ENCODE measurements at places on chromosomes 3 and 15. TPM values are rescaled to one million over a fixed set of nuclear protein-coding genes. Genes with fewer than 3 reads are reported as not detected.
A peak's percentile ranks its signal among the peaks of the same experiment; 100 is the strongest.

DNA sequence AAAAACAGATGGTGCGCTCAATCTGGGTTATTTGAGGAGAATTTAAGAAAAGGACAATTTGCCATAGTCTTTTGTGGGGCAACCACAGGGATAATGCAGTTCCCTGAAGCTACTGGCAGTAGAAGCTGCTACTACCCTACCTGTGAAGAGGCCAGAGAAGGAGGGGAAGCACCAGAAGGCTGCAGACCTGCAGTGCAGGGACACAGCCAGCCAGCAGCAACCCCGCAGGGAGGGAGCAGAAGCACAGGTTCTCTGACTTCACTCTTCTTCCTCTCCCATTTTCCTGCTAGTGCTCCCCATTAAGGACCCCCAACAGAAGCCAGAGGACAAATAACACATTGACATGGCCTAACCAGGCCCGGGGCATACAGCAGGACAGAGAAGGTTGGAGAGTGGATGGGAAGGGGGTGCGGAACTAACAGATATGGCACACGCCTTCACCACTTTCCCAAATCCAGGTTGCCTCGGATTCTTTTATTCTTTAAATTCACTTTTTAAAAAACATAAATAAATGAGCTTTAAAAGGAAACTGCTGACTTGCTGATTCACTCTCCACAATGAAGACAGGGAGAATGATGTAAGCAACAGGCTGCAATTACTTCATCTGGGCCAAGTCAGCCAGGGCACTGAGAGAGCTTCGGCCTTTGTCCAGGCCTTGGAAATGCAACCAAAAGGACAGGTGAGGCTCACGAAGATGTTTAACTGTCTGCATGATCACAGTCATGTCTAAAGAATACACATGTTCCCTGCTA, 30.1 kb downstream of the POPDC2 start:
- DNase-seq, result no peak

- DNase-seq, result no peak
These were observed 101.8 kb upstream of the TBC1D5 start for GRCh38 chr3:17844236-17844635.

CACNA2D2 gene
- total RNA-seq, result 5.6 TPM

- no peak for DNase-seq
These were observed 148.4 kb upstream of the TLE3 start for GRCh38 chr15:70245932-70246622.

GRCh38 chr3:196016059-196016458, 65.8 kb downstream of the TFRC start:
- DNase-seq, result no peak

GRCh38 chr3:123332124-123332641, 116.7 kb downstream of the ADCY5 start:
- DNase-seq, result no peak

NCK1 gene
- total RNA-seq, result 35.6 TPM

- DNase-seq, result no peak
These were observed 2.9 kb downstream of the NCKIPSD start for GRCh38 chr3:48682786-48683185.

- no peak for DNase-seq
These were observed 254.2 kb downstream of the GAP43 start for GRCh38 chr3:115877615-115877899.

- DNase-seq, result no peak
These were observed 227.5 kb upstream of the EPHA3 start for GRCh38 chr3:88879905-88880304.

- DNase-seq, result no peak
These were observed 105.7 kb upstream of the MCTP2 start for GRCh38 chr15:94125698-94126097.

DNA sequence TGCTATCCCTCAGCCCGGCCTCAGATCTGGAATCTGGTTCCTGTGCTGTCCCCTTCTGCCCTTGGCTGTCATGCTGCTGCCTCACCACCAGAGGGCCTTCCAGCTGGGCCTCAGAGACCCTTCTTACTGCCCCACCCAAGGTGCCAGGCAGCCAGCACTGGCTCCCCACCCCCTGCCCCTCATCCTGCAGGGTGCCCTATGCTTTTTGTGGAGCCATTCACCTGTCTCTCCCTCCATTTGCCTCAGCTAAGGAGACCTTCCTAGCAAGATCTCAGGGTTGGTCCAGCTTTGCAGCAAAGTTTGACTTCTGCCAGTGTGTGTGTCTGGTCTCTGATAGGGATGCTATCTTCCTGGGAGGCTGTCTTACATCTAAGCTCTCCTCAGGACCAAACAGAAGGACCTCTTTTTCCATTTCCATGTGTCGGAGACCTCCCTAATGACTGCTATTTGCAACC, 1.9 kb upstream of the VWA5B2 start:
- DNase-seq, result no peak

DNA sequence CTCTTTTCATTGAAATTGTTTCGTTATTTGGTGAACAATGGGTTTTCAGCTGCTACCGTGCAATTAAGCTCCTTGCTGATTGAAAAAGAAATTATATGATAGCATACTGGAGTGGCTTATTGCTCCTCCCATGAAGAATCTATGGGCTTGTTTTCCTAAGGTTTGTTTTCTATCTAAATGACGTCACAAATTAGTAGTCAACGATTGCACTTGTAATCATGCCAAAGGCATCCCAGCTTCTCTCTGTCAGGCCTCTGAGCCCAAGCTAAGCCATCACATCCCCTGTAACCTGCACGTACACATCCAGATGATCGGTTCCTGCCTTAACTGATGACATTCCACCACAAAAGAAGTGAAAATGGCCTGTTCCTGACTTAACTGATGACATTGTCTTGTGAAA, 388.0 kb upstream of the LMCD1 start:
- no peak for DNase-seq

DNA sequence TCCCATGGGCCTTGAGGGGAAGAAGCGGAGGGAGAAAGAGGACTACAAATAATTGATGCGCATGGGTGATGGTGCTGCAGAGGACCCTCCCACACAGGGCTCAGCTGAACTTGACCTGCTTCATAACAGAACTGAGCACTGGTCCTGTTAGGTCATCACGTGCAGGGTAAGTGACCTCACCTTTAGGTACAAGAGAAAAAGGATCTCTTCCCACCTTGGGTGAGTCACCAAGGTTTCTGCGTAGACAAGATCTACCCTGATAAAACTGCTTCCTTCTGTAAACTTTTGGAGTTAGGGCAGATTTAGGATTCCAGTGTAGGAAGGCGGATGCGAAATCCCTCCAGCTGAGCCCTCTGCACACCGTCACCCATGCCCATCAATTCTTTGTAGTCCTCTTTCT, 67.1 kb downstream of the FEM1B start:
- no peak for DNase-seq

- DNase-seq, result no peak
These were observed 63.9 kb downstream of the CGNL1 start for GRCh38 chr15:57440167-57440566.

DNA sequence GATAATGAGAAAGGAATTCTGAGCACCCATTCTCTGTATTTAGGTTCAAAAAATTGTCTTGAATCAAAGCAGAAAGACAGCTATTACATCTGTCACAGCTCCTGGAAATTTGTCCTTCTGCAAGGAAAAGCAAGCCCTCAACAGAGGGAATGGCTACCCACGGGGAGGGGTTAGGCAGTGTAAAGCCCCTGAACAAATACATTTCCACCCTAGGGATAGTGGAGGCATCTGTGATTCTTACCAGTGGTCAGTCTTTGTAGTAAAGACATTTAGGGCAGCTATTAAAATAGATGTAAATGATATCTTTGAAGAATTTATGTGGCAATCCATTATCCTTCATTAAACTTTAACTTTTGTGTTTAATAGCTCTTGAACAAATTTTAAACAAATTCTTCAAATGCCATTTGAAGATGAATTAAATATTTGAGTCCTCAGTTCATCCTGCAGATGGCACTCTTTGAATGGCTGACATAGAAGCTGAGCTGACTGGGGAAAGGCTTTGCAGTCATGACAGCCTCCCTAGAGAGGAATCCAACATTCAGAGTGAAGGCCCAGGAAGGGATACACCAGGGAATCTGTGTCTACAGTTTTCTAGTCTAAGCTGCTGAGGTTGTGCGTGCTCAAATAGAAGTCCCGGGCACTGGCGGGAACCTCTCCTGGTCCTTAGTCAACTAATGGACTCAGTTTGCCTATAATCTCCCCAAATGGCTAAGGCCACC, 359.7 kb upstream of the ROPN1 start:
- peak; percentile 19 for DNase-seq

DNA sequence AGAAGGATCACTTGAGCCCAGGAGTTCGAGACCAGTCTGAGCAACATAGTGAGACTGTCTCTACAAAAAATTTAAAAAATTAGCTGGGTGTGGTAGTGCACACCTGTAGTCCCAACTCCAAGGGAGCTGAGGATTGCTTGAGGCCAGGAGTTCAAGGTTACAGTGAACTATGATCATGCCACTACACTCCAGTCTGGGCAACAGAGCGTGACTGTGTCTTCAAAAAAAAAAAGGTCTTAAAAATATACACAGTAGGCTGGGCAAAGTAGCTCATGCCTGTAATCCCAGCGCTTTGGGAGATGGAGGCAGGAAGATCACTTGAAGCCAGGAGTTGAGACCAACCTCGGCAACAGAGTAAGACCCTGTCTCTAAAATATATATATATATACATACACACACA, 11.2 kb upstream of the CAMK1 start:
- no peak for DNase-seq

MEX3B gene
- total RNA-seq, result 47.6 TPM

Data from prostate gland (tissue), 2 donors.